ENCODE measurements at places on chromosomes 7 and 10.

GRCh38 chr7:44881610-44882009, 3.7 kb downstream of the PURB start:
- no peak for DNase-seq

DNA sequence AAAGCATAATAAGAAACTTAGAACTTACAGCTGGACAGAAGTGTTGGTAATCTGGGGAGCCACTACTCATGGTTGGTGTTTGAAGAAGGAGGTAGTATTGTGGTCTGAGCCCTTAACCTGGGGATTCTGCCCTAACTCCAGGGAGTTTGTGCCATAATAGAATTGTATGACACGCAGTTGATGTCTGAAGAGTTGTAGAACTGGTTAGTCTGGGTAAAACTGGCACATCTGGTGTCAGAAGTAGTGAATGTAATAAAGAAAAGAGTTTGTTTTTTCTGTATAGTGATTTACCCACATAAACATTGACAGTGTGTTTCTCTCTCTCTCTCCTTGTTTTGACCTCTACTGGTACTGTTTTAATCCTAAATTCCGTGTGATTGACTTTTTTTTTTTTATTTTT, 448.1 kb upstream of the SEMA3D start:
- DNase-seq, result no peak

- no peak for DNase-seq
Measured at GRCh38 chr10:92010047-92010735, 86.6 kb downstream of the BTAF1 start.

- DNase-seq, result no peak
Measured at GRCh38 chr10:79406683-79407422, 38.6 kb downstream of the ZCCHC24 start.

- no peak for DNase-seq
Measured at GRCh38 chr10:6539833-6540232, 40.2 kb downstream of the PRKCQ start.

All from urothelium cell line (cell line).